Mesenteric fat pad (tissue), 1 donor: ENCODE measurements at places on chromosomes 3 and 15.

GRCh38 chr3:47108546-47108945, 55.4 kb downstream of the SETD2 start:
- DNase-seq = no peak

DNA sequence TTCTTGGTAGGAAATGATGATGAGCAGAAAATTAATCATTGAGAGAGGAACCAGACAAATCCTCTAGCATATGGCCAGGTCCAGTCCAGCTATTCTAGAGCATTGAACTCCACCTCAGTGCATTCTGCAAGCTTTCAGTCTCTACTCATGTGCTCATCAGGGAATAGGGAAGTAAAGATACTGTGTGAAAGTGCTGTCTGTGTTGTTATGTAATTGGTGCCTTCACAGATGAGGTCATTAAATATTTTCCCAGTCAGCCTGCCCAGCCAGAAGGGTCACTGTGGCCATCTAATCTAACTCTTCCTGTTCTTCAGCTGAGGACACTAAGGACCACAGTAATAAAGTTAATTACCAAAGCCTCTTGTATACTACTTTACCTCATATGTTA, 28.2 kb downstream of the C3orf62 start:
- peak; percentile 6 for DNase-seq

DNA sequence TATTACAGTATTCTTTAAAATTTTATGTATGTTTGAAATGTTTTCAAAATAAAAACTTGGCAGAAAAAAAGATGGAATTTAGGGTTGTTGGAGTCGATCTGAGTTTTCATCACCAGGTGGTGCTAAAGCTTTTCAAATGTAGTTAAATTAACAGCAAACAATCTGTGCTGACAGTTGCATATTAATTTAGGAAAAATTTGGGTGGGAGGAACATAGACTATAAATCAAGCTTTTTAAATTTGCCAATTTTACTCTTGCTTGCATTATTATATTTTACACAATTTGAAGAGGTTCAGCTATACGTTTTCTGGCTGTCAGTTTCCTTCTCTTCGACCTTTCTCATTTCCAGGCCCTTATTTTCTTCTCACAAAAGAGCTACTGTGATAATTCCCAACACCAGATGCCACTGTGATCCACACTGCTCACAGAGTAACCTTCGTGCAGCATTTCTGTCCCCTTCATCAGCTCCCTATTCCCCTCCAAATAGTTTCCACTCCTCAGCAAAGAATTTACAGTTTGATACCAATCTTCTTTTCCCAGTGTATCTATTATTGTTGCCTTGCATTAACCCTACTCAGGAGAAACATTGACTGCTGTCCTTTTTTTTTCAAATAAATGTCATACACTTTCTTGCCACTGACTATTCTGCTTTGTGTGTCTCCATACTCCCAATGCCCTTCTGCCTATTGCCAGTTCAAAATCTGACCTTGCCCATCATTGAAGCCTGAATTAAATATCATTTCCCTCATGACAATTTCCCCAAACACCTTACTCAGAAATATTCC, 53.4 kb upstream of the EIF5A2 start:
- no peak for DNase-seq

DNA sequence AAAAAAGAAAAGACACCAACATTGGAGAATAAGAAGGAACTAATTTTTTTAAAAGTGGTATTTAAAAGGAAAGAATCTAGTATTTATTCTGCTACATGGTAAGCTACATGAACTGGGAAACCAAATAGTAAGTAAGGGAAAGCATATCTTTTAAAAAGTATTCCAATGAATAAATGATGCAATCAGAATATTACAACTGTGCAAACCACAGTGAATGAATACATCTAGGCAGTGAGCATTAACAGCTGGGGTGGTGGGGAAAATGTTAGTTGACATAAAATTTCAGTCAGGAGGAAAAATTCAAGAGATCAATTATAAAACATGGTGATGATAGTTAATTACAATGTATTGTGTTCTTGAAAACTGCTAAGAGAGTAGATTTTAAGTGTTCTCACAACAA, 16.9 kb downstream of the ICE2 start:
- DNase-seq = no peak

DNA sequence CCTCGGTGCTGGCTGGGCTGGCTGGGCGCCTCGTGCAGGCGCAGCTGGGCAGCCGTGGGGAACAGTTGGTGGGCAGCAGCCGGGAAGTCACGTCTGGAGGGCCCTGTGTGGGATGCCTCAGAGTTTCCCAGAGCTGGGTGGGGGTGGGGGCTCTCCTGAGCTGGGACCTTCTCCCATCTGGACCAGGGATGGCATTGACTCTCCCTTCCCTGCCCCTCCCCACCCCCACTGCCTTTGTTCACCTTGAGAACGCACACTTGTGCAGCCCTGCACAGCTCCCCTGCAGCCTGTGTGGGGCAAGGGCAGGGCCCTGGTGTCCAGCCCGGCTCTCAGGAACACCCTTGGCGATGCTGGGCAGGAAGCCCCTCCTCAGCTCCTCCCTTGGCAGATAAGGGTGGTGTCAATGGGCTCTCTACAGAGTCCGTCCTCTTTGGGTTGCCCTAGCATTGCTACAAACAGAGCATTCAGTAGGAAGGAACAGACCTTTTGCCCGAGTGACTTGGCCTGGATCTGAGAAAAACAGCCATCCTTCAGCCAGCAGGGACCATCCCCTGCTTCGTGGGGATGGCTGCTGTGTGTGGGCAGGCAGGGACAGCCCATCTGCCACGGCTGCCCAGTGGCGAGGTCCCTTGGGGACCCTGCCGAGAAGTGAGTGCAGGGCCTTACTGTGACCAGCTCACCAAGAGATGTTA, 25.5 kb upstream of the KLF13 start:
- DNase-seq = no peak
